ENCODE measurements at places on chromosomes 1 and 21. TPM values are rescaled to one million over a fixed set of nuclear protein-coding genes. Genes with fewer than 3 reads are reported as not detected.

DNAH14 gene
- polyA plus RNA-seq, result 21.3 TPM

GSTM1 gene
- 3.8 TPM for polyA plus RNA-seq

ITLN1 gene
- polyA plus RNA-seq, result 4.7 TPM

AKR7A3 gene
- polyA plus RNA-seq, result 0.75 TPM

TRIM17 gene
- 2.1 TPM for polyA plus RNA-seq

RPTN gene
- polyA plus RNA-seq, result not detected

TMEM125 gene
- polyA plus RNA-seq, result 19.1 TPM

SNIP1 gene
- 14.8 TPM for polyA plus RNA-seq

SPATA17 gene
- 16.3 TPM for polyA plus RNA-seq

FCRL5 gene
- polyA plus RNA-seq, result 0.14 TPM

PRAMEF33 gene
- polyA plus RNA-seq, result not detected

LEMD1 gene
- polyA plus RNA-seq, result 3.3 TPM

KRTCAP2 gene
- 147 TPM for polyA plus RNA-seq

OVAAL gene
- not detected for polyA plus RNA-seq

COL16A1 gene
- polyA plus RNA-seq, result 284 TPM

TTC4 gene
- polyA plus RNA-seq, result 38.7 TPM

ANGPTL1 gene
- 3.1 TPM for polyA plus RNA-seq

OR14I1 gene
- not detected for polyA plus RNA-seq

TSPEAR gene
- 1.0 TPM for polyA plus RNA-seq

EVA1C gene
- polyA plus RNA-seq, result 1.3 TPM

USP48 gene
- polyA plus RNA-seq, result 75.3 TPM

CACNA1E gene
- 0.34 TPM for polyA plus RNA-seq

ELF3 gene
- 143 TPM for polyA plus RNA-seq

CCDC27 gene
- polyA plus RNA-seq, result 0.07 TPM

PCP4L1 gene
- 1.9 TPM for polyA plus RNA-seq

MRAP gene
- 0.35 TPM for polyA plus RNA-seq

GFI1 gene
- polyA plus RNA-seq, result 0.29 TPM

RUNX3 gene
- polyA plus RNA-seq, result 0.41 TPM

C8A gene
- not detected for polyA plus RNA-seq

PPFIA4 gene
- 4.4 TPM for polyA plus RNA-seq
